ENCODE measurements at places on chromosomes 1 and 21.

DNA sequence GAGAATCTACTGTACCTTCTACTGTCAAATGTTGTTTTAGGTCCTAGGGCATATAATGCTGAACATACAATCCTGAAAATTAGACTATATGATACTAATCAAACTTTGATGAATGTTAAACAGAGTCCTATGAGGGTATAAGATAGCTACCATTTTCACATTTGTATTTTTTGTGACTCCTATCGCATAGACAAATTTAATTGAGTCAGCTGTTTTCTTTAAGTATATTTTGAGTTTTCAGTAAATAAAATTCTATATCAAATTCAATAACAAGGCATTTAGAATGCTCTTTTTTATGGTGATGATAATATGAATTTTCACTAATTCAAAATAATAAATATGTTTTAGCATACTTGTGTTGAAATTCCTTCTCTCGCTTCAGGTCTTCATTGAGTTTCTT, 10.0 kb downstream of the LRRC39 start:
- DNase-seq, result no peak

GRCh38 chr21:15159382-15160020, 94.7 kb upstream of the NRIP1 start:
- DNase-seq, result no peak

DNA sequence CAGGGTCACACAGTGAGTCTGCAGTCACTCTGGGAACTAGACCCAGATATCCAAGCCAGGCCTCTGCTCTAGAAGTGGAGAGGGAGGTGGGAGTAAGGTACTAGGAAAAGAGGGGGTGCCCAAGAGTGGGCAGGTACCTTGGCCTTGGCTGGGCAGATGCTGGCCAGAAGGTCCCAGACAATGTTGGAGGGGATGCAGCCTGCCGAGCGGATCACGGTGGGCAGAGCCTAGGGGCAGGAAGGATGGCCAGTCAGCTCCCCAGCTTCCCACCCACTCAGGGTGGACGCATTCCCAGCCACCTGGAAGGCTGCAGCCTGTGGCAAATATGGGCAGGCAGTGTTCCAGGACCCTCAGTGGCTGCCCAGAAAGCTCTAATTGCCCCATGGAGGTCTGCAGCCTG, 23.3 kb downstream of the SPOCD1 start:
- no peak for DNase-seq

GRCh38 chr1:112492076-112492475, 16.7 kb upstream of the WNT2B start:
- no peak for DNase-seq

DNA sequence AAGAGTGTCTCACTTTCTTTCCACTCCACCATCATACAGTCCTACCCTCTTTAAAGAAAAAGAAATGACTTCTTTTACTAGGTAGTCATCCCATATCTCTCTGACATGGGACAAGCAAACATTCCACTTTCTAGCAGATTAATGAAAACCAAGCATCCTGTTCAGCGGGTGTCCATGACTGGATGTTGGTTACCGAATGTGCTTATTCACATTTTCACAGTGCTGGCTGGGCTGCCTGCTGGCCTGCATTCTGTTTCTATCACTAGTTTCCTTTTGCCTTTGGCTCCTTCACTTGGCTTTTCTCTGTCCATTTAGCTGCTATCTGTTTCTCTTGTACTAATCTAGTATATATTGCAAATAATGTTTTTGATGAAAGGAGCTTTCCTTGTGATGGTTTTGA, 598.4 kb downstream of the RWDD3 start:
- DNase-seq, result no peak

Measured in activated CD8-positive, alpha-beta memory T cell treated with anti-CD3 and anti-CD28 coated beads for 48 hours (primary cell).